Urothelium cell line (cell line): ENCODE measurements at places on chromosomes 2 and 18.
A peak's percentile ranks its signal among the peaks of the same experiment; 100 is the strongest.

- peak; percentile 50 for DNase-seq
These were observed 63.8 kb upstream of the BZW1 start for GRCh38 chr2:200747668-200748618.

- DNase-seq, result no peak
These were observed 265.9 kb upstream of the SPHKAP start for GRCh38 chr2:228447266-228447915.

- DNase-seq, result no peak
These were observed 44.0 kb downstream of the COLEC12 start for GRCh38 chr18:456361-457139.

DNA sequence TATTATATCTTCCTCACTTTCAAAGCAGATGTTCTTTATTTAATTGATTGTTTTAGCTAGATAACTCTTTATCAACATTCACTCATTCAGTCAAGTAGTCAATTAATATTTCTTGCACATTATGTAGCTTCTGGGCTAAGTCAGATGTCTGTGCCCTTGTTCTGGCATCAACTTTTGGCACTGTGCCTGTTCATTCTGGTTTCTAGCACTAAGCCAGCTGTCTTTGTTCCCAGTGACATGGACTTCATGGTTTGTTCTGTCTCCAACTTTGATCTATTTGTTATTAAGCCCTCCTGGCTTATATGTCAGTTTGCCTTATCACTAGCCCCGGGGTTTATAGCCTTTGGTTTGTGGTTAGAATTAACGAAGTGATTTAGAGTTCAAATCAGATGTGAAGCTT lies 247.9 kb upstream of the SYT4 start:
- DNase-seq, result peak; percentile 8

- DNase-seq, result peak; percentile 75
These were observed 412.1 kb upstream of the MYT1L start for GRCh38 chr2:2743164-2743571.

DNA sequence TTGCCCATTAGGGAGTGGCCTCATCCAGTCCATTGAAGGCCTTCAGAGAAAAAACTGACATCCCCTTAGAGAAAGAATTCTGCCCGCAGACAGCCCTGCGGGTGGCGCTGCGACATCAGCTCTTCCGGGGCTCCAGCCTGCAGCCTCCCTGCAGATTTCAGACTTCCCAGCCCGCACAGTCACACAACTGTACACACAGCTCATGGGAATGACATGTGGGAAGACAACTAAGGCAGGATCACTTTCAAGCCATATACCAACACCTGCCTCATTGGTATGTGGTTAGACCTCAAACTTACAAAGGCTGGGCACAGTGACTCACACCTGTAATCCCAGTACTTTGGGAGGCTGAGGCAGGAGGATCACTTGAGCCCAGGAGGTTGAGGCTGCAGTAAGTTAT lies 24.8 kb upstream of the TUBB6 start:
- peak; percentile 84 for DNase-seq

- no peak for DNase-seq
These were observed 460.2 kb upstream of the UBE2E3 start for GRCh38 chr2:180520206-180520605.

DNA sequence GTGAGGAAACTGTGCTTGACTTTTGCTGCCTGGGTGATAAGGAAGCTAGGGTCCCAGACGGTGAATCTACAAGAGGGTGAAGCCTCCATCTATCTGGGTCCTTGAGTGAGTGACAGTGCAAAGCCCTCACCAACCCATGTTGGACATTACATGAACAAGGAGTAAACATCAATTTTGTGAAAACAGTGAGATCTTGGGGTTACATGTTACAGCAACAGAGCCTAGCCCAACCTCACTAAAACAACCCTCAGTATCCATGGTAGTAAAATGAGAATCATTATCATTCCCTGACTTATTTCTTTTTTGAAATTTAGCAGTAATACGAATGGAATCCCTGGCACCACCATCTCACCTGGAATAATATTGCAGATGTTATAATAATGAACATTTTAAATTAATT lies 103.4 kb downstream of the TSN start:
- no peak for DNase-seq

GRCh38 chr2:112216167-112216566 lies 38.7 kb downstream of the ZC3H8 start:
- no peak for DNase-seq

GRCh38 chr18:56747032-56747658 lies 96.0 kb downstream of the WDR7 start:
- no peak for DNase-seq

DNA sequence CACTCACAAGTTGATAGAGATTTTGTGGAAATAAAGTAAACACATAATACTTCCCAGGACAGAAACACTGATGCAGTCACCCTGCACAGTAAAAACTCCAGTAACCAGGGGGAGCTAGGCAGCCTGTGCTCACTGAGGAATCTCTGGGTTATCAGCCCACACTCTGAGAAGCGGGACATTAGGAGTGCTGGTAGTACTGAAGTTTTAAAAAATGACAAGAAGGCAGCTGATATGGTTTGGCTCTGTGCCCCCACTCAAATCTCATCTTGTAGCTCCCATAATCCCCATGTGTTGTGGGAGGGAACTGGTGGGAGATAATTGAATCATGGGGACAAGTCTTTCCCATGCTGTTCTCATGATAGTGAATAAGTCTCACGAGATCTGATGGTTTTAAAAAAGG lies 31.4 kb downstream of the KCTD1 start:
- DNase-seq, result no peak

GRCh38 chr2:112693596-112693995 lies 27.2 kb upstream of the NT5DC4 start:
- no peak for DNase-seq

- peak; percentile 29 for DNase-seq
These were observed 397.8 kb downstream of the METTL4 start for GRCh38 chr18:2173486-2173885.

GRCh38 chr2:74419345-74419744 lies 2.1 kb downstream of the C2orf81 start:
- no peak for DNase-seq

DNA sequence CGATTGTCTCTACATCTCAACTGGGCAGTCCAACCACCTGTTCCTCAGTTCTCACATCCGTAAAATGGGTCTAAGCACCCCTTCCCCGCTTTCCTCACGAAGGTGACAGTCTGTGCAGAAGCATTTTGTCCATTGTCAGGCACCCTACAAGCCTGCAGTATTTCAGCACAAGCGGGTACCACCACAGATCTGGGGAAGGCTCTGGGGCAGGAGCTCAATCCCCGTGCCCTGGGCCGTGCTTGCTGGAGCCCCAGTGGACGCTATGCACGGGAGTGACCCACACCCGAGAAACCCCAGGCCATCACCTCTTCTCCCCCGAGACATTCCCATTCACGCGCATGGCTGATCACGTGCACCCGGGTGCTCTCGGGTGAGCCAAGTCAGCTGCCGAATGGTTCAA lies 137.7 kb upstream of the PXDN start:
- DNase-seq, result no peak

DNA sequence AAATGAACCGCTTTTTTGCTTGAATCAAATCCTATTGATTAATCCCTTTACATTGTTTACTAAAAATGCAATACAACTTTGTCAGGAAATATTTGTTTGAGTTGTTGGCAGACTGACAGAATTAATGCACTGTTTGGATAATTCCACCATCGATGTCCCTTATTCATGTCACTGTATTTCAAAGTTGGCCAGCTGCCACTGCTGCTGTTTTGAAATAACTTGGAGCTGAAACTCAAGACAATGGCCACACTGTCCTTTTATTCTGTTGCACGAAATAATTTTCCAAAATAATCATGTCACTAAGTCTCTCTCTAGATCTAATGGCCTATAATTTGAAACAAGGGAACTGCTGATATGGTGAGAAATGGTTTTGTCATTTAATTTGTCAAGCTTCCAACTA lies 55.2 kb upstream of the PAX3 start:
- no peak for DNase-seq

DNA sequence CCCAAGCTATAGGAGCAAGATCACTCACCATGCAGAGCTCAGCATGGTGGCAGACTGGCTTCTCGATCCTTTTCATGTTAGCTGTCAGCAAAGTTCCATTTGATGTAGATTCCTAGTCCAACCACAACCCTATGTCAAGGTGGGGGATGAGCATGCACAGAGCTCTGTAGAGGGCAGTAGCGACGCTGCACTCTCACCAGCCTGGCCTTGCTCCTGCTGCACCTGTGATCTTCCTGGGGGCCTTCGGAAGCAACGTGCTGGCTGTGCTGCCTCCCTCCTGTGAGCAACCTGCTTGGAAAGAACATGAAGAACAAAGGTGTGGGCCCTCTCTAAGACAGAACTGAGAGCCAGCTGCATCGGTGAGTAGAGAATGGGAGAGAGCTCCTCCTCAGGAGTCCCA lies 479.4 kb upstream of the MYT1L start:
- DNase-seq, result no peak

- no peak for DNase-seq
These were observed 22.5 kb downstream of the AQP12A start for GRCh38 chr2:240713928-240714746.

DNA sequence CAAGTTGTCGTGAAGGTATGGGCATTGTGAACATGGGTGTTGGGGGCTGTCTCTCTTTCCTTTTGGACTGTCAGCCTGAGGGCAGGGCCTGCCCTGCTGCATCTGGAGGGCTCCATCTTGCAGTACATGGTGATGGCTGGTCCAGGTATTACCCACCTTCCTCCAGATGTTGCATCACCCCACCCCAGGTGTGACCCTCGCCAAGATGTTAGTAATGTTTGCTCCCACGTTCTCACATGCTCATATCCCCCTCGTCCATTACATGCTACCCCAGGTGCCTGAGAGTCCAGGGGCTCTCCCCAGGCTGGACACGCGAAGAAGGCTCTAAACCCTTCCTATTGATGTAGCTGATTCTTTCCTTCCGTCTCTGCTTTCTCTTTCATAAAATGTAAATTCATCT lies 13.9 kb downstream of the ZAP70 start:
- DNase-seq, result no peak

- no peak for DNase-seq
These were observed 72.2 kb downstream of the C1QL2 start for GRCh38 chr2:119086327-119086726.

- no peak for DNase-seq
These were observed 71.5 kb downstream of the DAW1 start for GRCh38 chr2:227942965-227943364.

DNA sequence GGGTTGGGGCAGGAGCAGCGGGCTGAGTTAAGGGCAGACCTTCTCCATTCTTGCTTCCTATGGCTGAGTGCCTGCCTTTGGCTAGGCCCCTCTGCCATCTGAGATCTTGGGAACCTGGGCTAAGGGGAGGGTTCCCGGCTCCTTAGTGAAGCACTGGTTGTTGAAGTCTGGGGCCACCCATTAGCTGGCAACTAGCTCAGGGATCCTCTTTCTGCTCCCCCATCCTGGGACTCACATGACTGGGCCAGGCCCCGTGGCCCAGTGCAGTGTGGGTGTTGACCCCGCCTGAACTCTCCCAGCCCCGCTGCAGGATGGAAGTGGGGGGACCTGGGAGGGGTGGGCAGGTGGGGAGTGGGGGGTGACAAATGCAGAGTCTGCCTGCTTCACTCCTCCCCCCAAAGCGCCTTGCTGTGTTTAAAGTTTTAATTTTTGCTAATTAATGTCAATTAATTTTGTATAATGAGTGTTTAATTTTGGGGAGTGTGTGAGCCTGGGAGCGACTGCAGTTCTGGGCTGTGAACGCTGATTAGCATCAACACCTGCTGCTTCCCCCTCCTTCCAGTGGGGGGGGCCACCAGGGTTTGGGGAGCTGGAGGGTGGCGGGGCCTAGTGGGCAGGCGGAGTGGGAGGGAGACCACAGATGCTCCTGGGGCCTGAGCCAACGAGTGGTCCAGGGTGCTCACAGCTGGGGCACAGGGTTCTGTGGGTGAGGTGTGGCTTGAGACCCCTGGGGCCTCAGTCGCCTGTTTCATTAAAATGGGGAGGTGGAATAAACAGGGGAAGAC lies 55.2 kb downstream of the EMX1 start:
- no peak for DNase-seq

- DNase-seq, result no peak
These were observed 260.4 kb downstream of the STK39 start for GRCh38 chr2:167987026-167987425.

GRCh38 chr2:232809349-232810124 lies 33.2 kb upstream of the KCNJ13 start:
- no peak for DNase-seq

DNA sequence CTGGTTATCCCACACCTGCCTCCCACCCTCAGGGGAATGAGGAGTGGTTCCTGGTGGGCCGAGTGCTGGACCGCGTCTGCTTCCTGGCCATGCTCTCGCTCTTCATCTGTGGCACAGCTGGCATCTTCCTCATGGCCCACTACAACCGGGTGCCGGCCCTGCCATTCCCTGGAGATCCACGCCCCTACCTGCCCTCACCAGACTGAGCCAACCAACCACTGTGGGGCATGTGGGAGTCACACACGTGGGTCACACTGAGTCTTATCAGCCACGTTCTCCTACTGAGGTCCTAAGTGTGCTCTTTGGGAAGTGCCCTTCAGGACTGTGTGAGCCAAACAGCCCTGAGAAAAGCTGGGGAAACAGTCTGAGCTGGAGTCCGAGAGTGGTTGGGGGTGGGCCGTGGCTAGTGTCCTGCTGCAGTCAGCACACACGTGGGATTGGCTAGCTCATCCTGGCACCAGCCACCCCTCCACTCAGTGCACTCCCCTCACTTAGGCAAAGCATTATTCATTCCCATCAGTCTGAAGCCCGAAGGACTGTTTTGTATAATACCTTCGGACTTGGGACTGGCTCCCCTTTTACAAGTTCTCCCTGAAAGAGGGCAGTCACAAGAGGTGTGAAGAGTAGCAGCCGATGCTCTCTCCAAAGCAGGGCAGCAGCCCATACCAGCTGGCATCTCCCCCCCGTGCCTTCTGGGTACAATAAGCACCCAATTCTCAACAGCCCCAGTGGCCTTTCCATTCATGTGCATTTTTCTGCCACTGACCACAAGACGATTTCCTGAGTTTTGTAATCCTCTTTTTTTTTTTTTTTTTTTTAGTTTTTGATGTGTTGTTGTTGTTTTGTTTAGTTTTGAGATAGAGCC lies 4.6 kb downstream of the TIGD1 start:
- DNase-seq, result no peak

DNA sequence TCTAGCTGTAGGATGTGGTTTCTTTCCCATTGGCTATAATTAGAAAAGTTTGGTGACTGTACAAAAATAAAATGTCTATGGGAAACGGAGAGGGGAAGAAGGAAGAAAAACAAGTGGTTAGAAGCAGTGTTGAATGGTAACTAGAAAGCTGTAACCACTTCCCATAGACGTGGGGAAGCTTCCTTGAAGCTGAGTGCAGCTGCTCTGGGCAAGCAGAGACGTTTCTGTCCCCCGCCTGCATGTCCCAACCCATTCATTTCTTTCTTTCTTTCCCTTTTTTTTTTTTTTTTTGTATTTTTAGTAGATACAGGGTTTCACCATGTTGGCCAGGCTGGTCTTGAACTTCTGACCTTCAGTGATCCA lies 367.8 kb upstream of the HS6ST1 start:
- DNase-seq, result no peak
